ENCODE measurements at places on chromosomes 3 and 15.

DNA sequence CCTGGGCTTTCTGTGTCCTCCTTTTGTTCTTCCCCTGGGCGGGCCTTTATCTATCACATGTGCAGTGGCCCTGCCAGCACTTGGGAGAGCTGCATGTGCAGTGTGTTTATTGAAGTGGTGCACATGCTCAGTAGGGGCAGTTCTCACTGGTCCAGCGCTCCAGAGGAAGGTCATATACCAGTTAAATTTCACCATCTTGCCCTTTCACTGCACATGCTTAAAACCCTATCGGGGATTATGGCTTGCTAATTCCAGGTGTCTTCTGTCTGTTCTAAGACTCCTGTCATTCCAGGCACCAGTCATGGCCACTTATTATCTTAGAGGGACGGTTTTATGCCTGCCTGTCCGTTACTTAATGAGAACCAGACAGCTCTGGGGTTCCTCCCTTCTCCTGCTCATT lies 52.2 kb downstream of the ROPN1B start:
- no peak for DNase-seq

DNA sequence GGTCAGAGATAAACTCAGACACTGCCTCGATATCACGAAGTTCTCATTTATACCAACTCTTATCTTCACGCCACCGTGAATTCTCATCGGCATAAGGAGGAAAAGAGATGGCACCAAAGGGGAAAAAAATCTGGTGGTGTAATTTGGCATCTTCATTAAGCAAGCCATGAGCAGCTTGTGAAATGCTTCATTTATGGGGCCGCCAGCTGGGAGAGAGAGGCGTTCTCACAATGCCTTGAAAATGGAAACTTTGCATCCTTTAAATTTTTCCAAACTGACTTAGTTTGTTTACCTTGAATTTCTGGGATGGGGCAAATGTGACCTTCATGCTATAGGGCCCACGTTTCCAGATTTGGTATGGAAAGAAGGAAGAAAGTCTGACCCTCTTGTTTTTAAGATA lies 242.5 kb upstream of the ST8SIA2 start:
- DNase-seq: no peak

GRCh38 chr15:78092261-78093041 lies at the start of gene SH2D7:
Gene SH2D7, plus strand, starts transcription at chr15:78092561. Its CDS starts 24 bp downstream, at chr15:78092585.
- DNase-seq: no peak

DNA sequence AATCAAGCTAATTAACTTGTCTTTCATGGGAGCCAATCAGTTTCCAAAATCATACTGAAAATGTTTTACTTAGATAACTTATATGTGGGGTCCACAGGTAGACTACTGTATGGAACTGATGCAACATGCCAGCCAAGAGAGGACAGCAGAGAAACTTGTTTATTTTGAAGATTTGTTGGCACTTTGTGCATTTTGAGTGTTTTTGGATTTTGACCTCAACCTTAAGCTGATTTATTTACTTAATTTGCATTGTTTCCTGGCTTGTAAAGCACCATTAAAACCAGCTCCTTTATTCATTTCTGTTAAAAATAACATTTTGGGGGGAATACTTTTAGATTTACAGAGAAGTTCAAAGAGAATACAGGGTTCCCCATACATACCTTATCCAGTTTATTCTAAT lies 166.6 kb downstream of the MCTP2 start:
- no peak for DNase-seq

DNA sequence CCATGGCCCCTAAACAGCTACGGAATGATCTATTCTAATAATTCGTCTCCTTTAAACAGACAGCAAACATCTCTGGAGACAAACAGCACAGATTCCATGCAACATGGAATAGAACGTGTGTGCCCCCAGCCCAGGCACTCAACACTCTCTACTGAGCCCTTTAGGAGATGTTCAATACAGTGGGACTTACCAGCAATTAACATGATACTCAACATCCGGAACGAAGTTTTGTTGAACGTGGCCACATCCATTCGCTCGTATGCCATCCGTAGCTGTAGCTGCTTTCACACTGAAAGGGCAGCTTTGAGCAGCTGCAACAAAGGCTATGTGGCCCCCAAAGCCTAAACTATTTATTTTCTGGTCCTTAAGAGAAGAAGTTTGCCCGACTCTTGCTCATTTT lies 3.5 kb downstream of the ADAMTS17 start:
- no peak for DNase-seq

DNA sequence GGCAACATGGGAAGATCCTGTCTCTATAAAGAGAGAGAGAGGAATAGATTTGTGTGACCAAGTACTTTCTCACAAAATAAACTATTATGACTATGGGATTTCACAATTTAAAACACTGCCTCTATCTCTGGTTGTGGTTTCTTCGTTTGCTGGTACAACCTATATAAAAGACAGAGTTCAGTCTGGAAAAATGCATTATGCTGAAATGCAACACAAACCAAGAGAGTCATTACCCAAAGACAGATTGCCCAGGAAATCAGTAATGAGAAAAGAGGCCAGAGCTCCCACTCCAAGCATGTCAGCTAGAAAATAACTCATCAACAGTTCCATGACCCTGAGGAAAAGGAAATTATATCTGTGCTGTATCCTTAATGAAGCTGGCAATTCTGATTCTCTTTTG lies 23.2 kb downstream of the GPR176 start:
- DNase-seq: no peak

GRCh38 chr15:37087131-37087588 lies 13.2 kb downstream of the MEIS2 start:
- no peak for DNase-seq

GRCh38 chr15:77181305-77182074 lies 110.6 kb upstream of the TSPAN3 start:
- peak; percentile 89 for DNase-seq

GRCh38 chr15:47877836-47878235 lies 160.5 kb downstream of the SEMA6D start:
- no peak for DNase-seq

- no peak for DNase-seq
These were observed 40.7 kb downstream of the OXSM start for GRCh38 chr3:25830373-25831280.

DNA sequence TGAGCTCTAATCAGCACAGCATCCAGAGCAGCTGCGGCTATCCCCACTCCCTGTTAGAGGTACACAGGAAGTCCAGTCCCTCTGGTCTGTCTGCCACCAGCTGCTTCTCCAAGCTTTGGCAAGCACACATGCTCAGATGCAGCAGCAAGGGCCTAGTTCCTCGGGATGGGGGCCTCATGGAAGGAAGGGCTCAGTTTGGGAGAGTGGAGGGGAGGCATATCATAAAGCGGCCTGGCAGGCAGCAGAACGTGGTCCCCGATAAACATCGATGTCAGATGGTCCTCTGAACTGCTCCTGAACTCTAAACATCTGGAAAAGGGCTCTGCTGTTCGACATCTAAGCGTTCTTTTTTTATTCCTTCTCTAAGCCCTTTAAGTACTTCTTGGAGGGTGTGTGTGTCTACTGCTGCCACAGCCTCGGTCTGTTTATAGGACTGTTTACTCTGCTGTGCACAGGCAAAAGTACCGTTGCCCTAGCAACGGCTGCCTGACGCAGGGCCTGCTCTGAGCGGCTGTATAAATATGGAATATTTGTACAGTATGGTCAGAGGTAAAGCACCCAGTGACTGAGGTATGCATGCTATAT lies 74.6 kb downstream of the PRICKLE2 start:
- no peak for DNase-seq

DNA sequence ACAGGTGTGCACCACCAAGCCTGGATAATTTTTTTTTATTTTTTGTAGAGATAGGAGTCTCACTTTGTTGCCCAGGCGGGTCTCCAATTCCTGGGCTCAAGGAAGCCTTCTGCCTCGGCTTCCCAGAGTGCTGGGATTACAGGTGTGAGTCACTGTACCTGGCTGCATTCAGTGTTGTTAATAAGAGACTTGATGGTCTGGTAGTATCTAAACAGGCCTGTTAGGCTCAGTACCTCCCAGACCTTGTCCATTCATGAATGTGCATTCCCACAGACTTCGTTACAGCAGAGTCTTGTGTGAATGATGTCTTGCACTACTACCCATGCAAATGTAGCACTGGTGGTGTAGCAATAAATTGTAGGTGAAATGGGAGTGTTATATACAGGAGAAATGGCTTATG lies 17.7 kb downstream of the CMTM8 start:
- no peak for DNase-seq

DNA sequence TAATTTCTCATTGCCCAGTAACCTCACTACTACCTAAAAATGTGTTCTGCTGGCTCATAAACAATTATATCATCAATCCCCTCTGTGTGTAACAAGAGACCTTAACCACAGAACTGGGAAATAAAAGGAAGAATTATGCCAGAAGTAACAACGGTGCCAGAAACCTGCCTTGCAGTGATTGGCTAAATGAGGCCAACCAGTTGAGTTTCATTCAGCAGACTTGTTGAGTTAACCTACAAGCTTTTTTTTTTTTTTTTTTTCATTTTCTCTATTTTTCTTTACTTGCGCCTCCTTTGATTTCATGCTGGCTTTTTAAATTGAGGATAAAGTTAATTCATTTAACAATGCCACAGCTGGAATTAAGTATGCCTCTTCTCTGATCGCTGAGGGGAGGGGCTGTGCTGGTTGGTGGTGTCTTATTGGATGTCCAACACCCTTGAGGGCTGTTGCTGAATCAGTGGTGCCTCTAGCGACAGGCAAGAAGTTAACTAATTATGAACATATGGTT lies 30.0 kb upstream of the GMNC start:
- no peak for DNase-seq

DNA sequence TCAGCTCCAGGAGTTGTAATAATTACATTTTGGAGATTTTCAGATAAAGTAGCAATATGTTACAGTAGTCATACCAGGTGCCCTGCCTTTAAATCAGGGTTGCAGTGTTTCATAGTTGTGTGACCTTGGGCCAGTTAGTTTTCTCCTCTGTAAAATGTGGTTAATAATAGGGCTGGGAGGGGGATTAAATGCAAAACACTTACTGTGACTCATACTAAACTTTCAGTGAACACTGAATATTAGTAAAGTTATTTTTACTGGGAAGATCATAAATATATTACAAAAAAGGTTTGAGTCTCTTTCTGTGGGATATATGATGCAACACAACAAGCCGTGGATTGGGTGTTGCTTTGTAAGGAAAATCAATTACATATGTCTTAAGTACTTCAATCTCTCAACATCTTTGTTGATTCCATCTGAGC lies 1.1 kb upstream of the EBLN2 start:
- no peak for DNase-seq

DNA sequence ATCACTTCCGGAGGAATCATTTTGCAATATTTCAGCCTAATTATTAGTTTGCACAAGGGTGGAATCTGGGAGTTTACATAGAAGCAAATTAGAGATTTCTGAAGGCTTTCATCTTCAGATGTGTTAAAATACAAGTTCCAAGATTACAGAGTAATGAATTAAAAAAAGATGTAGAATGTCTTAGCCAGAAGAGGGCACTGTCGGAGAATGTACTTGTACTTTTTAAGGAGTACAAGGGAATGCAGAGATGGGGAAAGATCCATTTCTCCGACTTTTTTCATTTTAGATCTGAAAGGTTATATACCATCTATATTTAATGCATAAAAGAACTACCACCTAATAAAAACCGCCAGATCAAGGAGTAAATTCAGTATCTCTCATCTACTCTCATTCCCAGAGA lies 43.1 kb upstream of the WDR5B start:
- DNase-seq: no peak

GRCh38 chr3:183553334-183554026 lies 2.0 kb downstream of the KLHL6 start:
- no peak for DNase-seq

DNA sequence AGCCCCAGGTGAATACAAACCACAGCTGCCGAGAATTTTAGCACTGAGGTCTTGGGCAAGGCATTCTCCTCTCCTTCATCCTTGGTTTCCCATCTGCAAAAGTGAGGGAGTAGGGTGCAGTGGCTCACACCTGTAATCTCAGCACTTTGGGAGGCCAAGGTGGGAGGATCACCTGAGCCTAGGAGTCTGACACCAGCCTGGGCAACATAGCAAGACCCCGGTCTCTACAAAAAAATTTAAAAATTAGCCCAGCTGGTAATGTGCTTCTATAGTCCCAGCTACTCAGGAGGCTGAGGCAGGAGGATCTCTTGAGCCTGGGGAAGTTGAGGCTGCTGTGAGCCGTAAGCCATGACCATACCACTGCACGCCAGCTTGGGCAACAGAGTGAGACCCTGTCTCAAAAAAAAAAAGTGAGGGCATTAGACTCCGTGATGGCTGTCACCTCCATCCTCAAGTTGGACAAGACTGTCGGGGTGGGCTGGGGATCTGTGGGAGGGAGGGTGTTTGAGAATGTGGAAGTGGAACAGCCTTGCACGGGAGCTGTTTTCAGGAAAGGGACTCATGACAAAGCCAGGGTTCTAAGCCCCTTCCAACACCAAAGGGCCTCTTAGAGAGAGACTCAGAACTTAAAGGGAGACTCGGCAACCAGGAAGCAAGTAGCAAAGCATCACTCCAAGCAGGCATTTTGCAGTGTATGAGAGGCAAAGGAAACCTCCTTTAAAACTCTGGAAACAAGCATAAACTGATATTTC lies 46.0 kb upstream of the FURIN start:
- no peak for DNase-seq

- no peak for DNase-seq
These were observed 10.9 kb upstream of the RFT1 start for GRCh38 chr3:53140847-53141845.

GRCh38 chr3:119261055-119261454 lies 20.4 kb upstream of the B4GALT4 start:
- no peak for DNase-seq

DNA sequence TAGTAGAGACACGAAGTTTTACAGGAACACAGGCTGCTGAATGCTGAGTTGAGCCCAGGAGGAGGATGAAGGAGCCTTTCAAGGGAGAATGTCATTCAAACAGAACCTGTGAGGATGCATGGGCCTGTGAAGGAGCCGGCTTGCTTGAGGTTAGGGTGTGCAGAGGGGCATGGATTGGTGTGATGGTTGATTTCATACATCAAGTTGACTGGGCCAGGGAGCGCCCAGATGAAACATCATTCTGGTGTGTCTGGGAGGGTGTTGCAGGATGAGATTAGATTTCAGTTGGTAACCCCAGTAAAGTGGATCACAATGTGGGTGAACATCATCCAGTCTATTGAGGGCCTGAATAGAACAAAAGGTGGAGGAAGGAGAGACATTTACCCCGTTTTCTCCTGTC lies 243.6 kb downstream of the EDEM1 start:
- no peak for DNase-seq

GRCh38 chr3:58167431-58168351 lies 43.1 kb downstream of the DNASE1L3 start:
- DNase-seq: peak; percentile 24

- DNase-seq: no peak
These were observed 30.7 kb upstream of the USP3 start for GRCh38 chr15:63473749-63473998.

DNA sequence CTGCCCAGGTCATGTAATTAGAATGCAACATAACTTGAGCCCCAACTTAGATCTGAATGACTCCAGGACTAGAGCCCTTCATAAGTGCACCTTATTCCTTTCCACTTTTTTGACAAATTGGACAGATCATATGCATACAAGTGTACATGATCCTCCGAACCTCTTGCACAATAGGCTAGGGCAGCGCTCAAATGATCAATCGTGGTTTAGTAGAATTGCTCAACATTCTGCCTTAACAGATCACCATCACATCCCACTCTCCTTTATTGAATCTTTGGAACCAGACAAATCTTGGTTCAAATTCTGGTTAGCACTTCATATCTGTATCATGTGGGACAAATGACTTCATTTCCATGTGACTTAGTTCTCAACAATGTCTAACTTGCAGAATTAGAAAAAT lies 106.8 kb upstream of the CDIN1 start:
- no peak for DNase-seq

GRCh38 chr3:130412991-130413560 lies 67.6 kb downstream of the COL6A5 start:
- no peak for DNase-seq

GRCh38 chr3:122324871-122325323 lies at the start of gene CSTA:
Gene CSTA, plus strand, starts transcription at chr3:122325248. Its CDS starts 45 bp downstream, at chr3:122325293.
- no peak for DNase-seq

- no peak for DNase-seq
These were observed 58.5 kb downstream of the DPH6 start for GRCh38 chr15:35487417-35487816.

Data from immature natural killer cell (primary cell).